ENCODE measurements at places on chromosomes 1 and 21.

DNA sequence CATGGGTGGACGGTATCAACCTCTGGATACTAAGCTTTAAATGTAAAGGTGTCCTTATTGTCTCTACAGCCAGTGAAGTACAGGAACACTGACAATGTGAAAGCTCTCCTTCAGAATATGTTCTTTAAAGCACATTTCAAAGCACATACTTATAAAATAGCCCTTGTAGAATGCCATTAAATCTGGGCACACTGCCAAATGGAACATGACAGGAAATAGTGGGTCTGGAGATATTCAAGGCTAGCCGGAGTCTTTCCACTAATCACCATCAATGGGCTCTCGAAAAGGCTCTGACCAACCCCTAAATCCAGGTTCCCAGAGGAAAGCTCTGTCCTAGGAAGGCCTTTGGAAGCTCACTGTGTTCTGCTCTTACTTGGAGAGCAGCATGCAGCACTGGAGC is 46.6 kb downstream of the PLD5 start:
- no peak for DNase-seq

DNA sequence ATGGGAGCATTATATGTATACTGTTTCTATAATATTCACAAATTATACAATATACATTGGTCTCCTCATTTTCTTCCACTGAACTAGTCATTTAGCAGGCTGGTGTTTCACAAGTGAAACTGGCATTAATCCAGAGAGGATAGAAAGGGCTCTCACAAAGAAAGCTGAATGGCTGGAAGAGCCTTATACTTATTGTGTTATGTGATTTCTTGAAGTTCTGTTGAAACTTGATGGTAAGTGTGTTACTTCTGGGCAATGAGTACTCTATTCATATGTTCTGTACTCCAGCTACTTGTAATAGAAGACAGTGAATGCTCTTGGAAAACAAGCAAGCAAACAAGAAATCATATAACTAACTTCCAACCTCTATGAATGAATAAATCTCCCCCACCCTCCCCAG is 14.9 kb downstream of the STX12 start:
- no peak for DNase-seq

DNA sequence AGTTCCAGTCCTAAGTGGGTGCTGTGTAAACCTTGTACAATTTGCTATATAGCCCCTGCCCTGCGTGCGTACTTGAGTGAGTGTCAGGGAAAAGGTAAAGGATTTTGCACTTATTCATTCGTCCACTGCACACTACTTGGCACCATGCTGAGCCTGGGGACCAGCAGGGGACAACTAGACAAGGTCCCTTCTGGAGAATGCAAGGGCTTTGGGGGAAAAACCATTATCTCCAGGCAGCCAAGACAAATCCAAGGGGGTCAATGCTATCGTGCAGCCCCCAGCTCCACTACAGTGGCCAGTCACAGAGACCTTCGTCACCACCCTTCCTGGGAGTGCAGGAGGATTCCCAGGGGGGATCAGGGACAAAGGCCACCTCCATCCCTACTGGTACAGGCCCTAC is 39.7 kb downstream of the MATN1 start:
- no peak for DNase-seq

DNA sequence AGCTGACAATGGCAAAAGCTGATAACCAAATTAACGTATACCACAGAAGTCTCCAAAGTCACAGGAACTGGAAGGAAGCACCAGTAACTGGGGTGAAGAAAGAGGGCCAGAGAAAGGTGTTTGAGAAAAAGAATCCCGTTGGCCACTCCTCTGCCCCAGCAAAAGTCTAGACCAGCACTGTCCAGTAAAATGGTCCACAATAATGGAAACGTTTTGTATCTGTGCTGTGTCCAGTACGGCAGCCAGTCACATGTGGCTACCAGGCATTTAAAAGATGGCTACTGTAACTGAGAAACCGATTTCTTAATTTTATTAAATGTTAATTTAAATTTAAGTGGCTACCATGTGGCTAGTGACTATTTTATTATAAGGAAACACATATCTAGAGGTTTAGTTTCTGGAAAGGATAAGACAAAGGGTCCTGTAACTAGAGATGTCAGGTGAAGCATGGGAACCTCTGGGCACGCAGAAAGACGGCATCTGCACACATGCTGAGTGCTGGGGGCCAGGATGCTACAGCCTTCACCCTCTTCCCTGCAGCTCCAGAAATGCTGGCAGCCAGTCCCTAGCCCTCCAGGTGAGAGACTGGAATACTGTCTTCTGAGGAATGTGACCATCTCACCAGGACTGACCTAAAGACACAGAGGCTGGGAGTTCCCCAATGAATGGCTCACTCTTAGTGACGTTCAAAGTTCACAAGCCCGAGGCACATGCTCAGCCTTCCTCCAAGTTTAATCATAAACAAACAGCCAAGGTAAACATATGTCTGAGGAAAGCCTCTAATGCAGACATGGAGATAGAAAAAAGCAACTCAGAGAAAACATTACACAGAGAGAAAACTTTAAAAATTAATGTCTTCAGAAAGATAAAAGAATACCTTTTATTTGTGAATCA is 50.7 kb downstream of the JAK1 start:
- DNase-seq: no peak
